ENCODE measurements at places on chromosomes 2 and 18. TPM values are rescaled to one million over a fixed set of nuclear protein-coding genes. Genes with fewer than 3 reads are reported as not detected.

The REG3A gene
- total RNA-seq, result not detected

- no peak for DNase-seq
These were observed 98.6 kb upstream of the PXDN start for GRCh38 chr2:1842945-1843344.

The ST6GAL2 gene
- 0.95 TPM for total RNA-seq

The C2orf78 gene
- not detected for total RNA-seq

- DNase-seq, result no peak
These were observed 1132.5 kb upstream of the CELF4 start for GRCh38 chr18:38698088-38698487.

- no peak for DNase-seq
These were observed 17.3 kb upstream of the KLHL23 start for GRCh38 chr2:169716238-169716886.

- DNase-seq, result no peak
These were observed 875 bp downstream of the C18orf63 start for GRCh38 chr18:74316257-74317170.

The SIX2 gene
- not detected for total RNA-seq

DNA sequence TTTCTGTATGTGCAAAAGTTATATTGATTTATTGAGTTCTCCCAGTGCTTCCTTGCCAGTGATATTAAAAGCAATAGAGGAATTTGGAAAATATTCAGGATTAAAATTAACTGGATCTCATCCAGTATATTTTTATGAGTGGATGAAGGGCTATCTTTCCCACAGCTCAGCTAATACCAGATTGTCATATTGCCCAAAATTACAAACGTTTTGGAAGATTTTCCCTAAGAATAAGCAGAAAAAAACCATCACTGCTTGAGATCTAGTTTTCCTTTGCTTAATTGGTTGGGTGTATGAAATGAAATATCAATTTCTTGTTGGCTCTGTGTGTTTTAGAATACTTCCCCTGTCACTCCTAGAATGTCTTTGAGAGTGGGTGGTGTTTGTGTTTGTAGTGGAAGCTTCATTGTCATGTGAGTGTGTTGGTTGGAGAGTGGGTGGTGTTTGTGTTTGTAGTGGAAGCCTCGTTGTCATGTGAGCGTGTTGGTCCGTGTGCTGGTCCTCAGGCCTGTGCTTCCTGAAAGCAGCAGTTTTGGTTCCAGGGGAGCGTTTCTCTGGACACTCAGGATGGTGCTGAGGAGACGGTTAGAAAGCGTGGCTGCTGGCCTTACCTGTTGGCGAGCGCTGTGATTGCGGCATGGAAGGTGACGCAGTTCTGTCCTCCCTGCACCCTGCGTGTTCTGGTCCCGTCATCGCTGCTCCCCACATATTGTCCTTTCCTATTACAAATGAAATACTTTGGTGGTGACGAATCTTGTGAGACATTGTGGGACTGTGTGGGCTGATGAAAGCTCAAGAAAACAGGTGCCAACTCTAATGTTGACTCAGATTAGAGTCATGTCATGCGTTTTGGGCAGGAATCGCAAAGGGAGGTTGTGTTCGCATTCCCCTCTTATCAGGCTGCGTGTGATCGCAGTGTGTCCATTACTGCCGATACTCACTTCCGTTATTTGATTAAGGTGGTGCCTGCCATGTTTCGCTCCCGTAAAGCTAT is 12.4 kb downstream of the ASB1 start:
- DNase-seq, result no peak
